ENCODE measurements at places on chromosomes 7 and 10. TPM values are rescaled to one million over a fixed set of nuclear protein-coding genes. Genes with fewer than 3 reads are reported as not detected.
A peak's percentile ranks its signal among the peaks of the same experiment; 100 is the strongest.

Gene SFRP5
- polyA plus RNA-seq: not detected

Gene TAS2R41
- 0.19 TPM for polyA plus RNA-seq

Gene MSRB2
- polyA plus RNA-seq: 31.6 TPM

Gene TIMM23
- polyA plus RNA-seq: 72.1 TPM

Gene ANKRD61
- not detected for polyA plus RNA-seq

Gene TSPAN15
- 0.22 TPM for polyA plus RNA-seq

Gene EPC1
- 31.0 TPM for polyA plus RNA-seq

Gene WNT8B
- not detected for polyA plus RNA-seq

Gene EIF4H
- 150 TPM for polyA plus RNA-seq

Gene PNLIPRP2
- polyA plus RNA-seq: not detected

DNA sequence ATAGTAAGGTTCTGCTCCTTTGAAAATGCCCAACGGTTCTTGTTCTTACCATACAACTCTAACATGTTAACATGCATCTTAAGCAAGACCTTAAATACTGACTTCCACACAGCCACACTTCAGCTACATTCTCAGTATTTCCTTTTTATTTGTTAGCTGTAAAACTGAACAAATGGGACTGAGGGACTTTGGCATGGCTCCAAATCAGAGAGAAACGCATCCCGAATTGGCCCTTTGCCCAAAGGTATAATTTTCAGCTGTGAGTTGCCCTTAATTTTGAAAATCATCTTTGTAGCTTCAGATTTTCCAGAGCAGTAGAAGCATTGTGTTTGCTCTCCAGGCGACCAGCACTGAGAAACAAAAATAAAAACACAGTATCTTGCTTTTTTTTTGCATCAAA, 56.4 kb downstream of the NEUROD6 start:
- H3K4me1 ChIP-seq: no peaks in the 10 kb centered on the region
- H3K36me3 ChIP-seq: no peaks in the 10 kb centered on the region
- DNase-seq: no peak

GRCh38 chr7:158431941-158432347, 155.7 kb downstream of the PTPRN2 start:
- DNase-seq: no peak
- no peaks in the 10 kb centered on the region for H3K27me3 ChIP-seq
- H3K36me3 ChIP-seq: no peaks in the 10 kb centered on the region
- H3K27ac ChIP-seq: no peak overlapping the region

GRCh38 chr10:46287846-46288477, 1.2 kb downstream of the ANTXRL start:
- no peak for DNase-seq
- H3K27me3 ChIP-seq: peaks cover 5% of the 10 kb centered on the region
- no peak overlapping the region for H3K4me3 ChIP-seq
- no peaks in the 10 kb centered on the region for H3K36me3 ChIP-seq
- H3K27ac ChIP-seq: no peak overlapping the region

DNA sequence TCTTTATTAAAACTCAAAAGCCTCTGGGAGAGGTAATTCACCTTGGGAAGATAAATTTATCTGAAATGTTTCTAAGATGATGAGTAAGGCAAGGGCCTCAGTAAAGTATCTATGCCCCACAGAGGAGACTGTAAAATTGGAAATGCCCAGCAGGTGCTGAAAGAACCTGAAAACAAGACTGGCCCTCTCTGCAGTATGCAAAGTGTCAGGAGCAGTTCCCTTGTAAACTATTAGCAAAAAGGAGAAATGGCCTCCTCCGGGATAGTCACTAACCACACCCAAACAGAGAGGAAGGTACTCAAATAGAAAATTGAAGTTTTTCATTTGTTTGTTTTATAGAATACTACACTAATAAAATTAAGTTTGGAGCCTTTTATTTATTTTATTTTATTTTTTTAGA, 81.2 kb downstream of the FZD1 start:
- no peaks in the 10 kb centered on the region for H3K36me3 ChIP-seq
- DNase-seq: peak; percentile 21
- H3K27ac ChIP-seq: no peak overlapping the region
- peaks cover 52% of the 10 kb centered on the region for H3K4me1 ChIP-seq

- no peak overlapping the region for H3K27ac ChIP-seq
- H3K27me3 ChIP-seq: no peaks in the 10 kb centered on the region
- DNase-seq: no peak
- H3K36me3 ChIP-seq: peaks cover 17% of the 10 kb centered on the region
- no peak overlapping the region for H3K4me3 ChIP-seq
These were observed 59.1 kb downstream of the CDC123 start for GRCh38 chr10:12255048-12255447.

DNA sequence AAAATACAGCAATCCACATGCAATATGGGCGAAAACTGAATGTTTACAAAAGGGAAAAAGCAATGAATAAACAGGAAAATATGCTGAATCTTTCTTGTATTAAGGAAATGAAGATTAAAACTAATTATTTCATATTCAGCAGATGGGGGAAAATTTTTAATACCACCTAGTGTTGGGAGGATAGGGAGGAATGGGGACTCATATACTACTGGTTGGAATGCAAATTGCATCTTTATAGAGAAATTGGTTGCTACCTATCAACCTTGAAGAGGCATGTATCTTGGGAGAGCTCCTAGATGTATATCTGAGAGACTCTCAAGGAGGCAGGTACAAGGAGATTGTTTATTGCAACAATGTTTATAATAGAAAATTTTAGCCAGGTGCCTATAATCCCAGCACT, 101.4 kb downstream of the CREM start:
- no peaks in the 10 kb centered on the region for H3K36me3 ChIP-seq
- H3K27me3 ChIP-seq: no peaks in the 10 kb centered on the region
- no peak overlapping the region for H3K4me3 ChIP-seq
- H3K27ac ChIP-seq: no peak overlapping the region

GRCh38 chr7:149027055-149027454, 1.2 kb downstream of the PDIA4 start:
- H3K4me1 ChIP-seq: peaks cover 15% of the 10 kb centered on the region
- H3K27ac ChIP-seq: peak overlapping the region; percentile 89
- DNase-seq: no peak
- no peaks in the 10 kb centered on the region for H3K36me3 ChIP-seq
- no peaks in the 10 kb centered on the region for H3K27me3 ChIP-seq

GRCh38 chr10:109025172-109025571, 898.1 kb downstream of the XPNPEP1 start:
- H3K4me3 ChIP-seq: no peak overlapping the region
- H3K27me3 ChIP-seq: no peaks in the 10 kb centered on the region
- no peak overlapping the region for H3K27ac ChIP-seq

DNA sequence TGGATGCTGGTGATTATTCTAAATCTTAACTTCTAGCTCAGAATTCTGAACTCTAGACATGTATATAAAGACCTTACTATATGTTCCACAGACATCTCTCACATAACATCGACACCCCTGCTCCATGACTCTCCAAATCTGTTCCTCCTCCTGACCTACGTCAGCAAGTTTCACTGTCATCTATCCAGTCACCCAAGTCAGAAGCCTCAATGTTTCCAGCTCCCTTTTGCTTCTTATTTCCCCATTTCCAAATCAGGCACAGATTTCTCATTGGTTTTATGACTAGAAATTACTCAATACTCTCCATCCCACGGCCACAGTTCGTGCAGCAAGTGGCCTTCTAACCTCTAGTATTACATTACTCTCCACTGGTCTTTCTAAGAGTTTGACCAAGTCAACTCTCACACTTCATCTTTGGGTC, 28.5 kb downstream of the EPC1 start:
- no peaks in the 10 kb centered on the region for H3K27me3 ChIP-seq
- H3K4me3 ChIP-seq: no peak overlapping the region
- no peak overlapping the region for H3K27ac ChIP-seq
- H3K4me1 ChIP-seq: peaks cover 49% of the 10 kb centered on the region
- H3K36me3 ChIP-seq: no peaks in the 10 kb centered on the region

- peaks cover 10% of the 10 kb centered on the region for H3K4me1 ChIP-seq
- H3K27me3 ChIP-seq: no peaks in the 10 kb centered on the region
- H3K36me3 ChIP-seq: peaks cover 34% of the 10 kb centered on the region
- peak; percentile 14 for DNase-seq
These were observed 595 bp upstream of the SUN1 start for GRCh38 chr7:831596-832166.

DNA sequence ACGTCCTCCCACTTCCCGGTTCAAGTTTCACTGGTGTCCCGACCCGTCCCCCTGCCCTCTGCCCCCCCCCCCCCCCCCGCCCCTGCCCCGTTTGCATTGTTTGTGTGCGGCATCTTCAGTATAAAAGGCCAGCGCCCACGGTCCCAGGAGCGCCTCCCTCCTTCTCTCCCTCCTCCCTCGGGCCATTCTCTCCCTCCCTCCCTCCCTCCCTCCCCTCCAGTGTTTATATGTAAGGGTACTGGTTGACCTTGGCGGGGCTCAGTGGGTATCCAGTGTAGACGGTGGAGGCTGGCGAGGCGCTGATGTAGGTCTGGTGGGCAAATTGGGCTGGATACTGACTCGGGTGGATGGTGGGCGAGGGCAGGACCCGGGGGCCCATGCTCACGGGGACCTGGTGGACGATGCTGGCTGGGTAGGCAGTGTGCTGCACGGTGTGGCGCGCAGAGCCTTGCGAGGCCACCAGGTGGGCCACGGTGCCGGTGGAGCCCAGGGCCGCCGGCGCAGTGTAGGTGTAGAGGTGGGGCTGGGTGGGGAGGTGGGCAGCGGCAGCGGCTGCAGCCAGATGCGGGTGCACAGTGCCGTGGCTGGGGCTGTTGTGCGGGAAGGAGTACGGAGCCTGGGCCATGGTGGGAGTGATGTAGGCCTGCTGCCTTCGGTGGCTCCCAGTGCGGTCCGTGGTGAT, 49.4 kb downstream of the CLEC2L start:
- no peaks in the 10 kb centered on the region for H3K27me3 ChIP-seq
- peaks cover 75% of the 10 kb centered on the region for H3K36me3 ChIP-seq
- H3K4me3 ChIP-seq: no peak overlapping the region
- H3K27ac ChIP-seq: no peak overlapping the region
- no peaks in the 10 kb centered on the region for H3K4me1 ChIP-seq

GRCh38 chr10:74683067-74683466, 143.3 kb upstream of the KAT6B start:
- H3K27me3 ChIP-seq: no peaks in the 10 kb centered on the region
- H3K27ac ChIP-seq: no peak overlapping the region
- DNase-seq: no peak
- H3K4me3 ChIP-seq: no peak overlapping the region

DNA sequence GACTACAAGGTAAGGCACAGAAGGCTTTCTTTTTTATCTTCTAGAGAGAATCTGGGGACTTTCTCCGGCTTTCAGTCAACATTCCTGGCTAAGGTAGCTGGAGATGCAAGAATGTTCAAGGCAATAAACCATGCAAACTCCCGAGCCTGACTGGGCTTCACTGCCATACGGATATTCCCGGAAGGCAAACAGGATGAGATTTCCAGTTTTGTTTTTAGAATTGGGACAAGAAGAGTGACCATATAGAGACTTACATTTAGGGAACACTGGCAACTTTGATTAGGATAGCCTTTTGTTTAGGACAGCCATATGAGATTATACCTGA, 269 bp downstream of the CALD1 start:
- H3K36me3 ChIP-seq: no peaks in the 10 kb centered on the region
- peaks cover 10% of the 10 kb centered on the region for H3K27me3 ChIP-seq
- no peaks in the 10 kb centered on the region for H3K4me1 ChIP-seq
- no peak overlapping the region for H3K27ac ChIP-seq
- DNase-seq: no peak
- no peak overlapping the region for H3K4me3 ChIP-seq

DNA sequence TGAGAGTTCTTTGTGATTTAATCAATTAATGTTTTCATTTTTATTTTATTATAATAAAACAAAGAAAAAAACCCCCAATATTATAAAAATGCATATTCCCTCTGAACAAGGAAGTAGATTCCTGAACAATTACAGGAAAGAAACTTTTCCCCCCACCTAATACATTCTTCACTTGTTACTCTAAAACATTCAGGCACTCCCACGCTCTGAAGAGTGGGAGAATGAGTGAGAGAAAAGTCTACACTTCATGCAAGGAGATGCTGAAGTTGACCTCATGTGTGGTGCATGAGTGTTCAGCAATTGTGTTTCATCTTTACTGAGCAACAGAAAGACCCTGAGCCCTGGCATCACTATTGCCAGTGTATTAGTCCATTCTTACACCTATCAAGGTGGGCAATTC, 244.2 kb upstream of the IGFBP3 start:
- H3K36me3 ChIP-seq: no peaks in the 10 kb centered on the region
- no peak overlapping the region for H3K27ac ChIP-seq
- no peak overlapping the region for H3K4me3 ChIP-seq
- H3K27me3 ChIP-seq: no peaks in the 10 kb centered on the region
- no peak for DNase-seq

GRCh38 chr10:9075420-9075819, 1020.9 kb downstream of the GATA3 start:
- no peaks in the 10 kb centered on the region for H3K4me1 ChIP-seq
- H3K27ac ChIP-seq: no peak overlapping the region
- H3K27me3 ChIP-seq: no peaks in the 10 kb centered on the region
- H3K36me3 ChIP-seq: no peaks in the 10 kb centered on the region

DNA sequence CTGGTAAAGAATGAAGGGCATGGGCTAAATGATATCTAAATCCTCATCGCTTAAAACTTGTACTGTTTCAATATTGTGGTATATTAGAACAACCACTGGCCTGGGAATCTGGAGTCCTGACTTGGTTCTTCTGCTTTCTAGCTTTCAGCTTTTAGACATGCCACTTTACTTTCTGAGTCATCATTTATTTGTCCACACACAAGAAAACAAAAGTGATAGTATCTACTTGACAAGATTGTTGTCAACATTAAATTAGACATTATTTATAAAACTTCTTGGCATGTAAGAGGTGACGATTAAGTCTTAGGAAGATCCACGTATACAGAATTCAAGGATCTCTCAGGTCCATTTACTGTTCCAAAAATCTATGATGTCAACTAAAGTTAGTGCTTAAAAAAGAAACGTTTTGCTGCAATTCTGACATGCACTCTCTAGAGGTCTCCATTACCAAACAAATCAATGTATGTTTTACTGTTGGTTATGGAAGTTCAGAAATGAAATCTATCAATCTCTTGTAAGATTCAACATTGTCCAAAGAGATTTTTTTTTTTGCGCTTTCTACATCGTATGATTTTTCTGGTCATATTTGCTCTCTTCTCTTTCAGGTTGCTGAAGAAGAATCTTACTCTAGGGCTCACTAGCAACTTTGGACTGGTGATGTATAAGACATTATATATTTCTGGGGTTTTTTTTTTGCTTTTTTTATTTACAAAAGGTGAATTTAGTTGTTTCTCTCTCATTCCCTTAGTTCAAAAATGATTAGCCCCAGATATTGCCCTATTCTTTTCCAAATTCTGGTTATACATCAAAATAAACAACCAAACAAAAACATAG, 53.6 kb upstream of the DYNC1I1 start:
- H3K4me1 ChIP-seq: no peaks in the 10 kb centered on the region
- no peak for DNase-seq
- H3K27ac ChIP-seq: no peak overlapping the region
- H3K4me3 ChIP-seq: no peak overlapping the region
- no peaks in the 10 kb centered on the region for H3K36me3 ChIP-seq

- H3K4me1 ChIP-seq: peaks cover 10% of the 10 kb centered on the region
- H3K27ac ChIP-seq: no peak overlapping the region
- H3K36me3 ChIP-seq: peaks cover 23% of the 10 kb centered on the region
- DNase-seq: no peak
- no peaks in the 10 kb centered on the region for H3K27me3 ChIP-seq
These were observed 67.8 kb downstream of the GSAP start for GRCh38 chr7:77348371-77348813.

All from CD14-positive monocyte (primary cell).